ENCODE measurements at places on chromosomes 4 and X.

- DNase-seq, result no peak
Observed at GRCh38 chr4:39855909-39856512, 121.7 kb downstream of the PDS5A start.

DNA sequence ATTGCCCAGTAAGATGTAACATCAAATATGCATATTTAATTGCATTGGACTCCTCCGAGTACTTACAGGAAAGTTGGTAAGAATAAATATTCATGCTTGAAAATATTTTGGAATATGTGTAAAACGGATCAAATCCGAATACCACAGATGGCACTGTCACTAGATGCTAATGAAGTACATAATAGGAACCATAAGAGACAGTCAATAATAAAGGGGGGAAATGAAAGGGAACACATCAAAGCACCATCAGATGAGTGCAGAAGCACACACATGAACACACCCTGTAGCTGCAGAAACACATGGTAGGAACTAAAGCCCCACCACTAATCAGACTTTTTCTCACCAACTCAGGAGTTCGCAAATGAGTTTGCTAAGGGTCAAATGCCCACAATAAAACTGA is 52.2 kb upstream of the PAGE5 start:
- no peak for DNase-seq

DNA sequence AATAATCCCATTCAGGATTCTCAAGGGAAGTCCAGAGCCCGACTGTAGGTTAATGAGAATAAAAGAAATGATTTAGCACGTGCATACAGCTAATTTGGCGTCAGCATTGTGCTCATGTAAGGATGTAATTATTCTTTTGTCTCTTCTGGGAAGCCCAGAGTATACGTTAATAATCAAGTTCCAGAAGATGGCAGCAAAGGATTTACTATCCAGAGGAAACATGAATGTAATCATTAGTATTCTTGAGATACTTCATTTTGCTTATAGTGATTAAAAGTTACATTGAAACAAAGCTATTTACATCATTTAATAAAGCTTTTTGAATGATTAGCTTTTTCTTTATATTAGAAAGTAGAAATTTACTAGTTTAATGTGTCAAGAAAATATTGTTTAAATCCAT is 27.1 kb upstream of the MAP9 start:
- no peak for DNase-seq

DNA sequence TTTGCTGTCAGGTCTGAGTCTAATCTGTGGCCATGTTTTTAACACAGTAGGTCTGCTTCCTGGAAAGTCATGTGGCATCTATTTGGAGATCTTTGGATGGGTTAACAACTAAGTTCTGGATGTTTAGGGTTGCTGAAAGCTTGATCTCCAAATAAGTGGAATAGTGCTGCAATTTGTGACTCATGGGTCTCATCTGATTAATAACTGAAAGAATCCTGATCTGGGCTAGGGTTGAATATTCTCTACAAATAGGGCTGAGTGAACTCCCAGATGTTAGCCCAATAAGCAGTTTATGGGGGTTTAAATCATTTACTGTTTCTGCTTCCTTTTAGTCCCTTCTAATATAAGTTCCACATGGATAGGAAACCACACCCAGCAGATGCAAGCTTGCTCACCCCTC is 23.1 kb downstream of the CT47C1 start:
- no peak for DNase-seq

DNA sequence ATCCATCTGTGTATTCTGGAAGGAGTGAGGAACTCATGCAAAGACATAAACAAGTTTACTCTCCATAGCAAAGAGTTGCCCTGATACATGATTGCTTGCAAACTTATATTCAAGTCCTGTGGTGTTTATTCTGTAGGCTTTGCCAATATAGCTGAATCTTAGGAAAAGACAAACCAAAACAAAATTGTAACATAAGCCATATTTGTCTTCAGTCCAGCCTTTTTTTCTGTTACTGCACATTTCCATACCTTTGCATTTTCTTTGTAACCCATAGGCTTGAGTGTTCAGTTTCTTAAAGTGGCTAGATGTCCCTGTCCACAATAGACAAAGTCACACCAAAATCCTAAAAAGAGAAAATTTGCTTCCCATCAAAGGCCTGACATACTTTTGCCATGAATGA is 120.4 kb downstream of the PPARGC1A start:
- DNase-seq, result no peak

GRCh38 chr4:138204507-138204906 is 37.6 kb downstream of the SLC7A11 start:
- DNase-seq, result no peak

DNA sequence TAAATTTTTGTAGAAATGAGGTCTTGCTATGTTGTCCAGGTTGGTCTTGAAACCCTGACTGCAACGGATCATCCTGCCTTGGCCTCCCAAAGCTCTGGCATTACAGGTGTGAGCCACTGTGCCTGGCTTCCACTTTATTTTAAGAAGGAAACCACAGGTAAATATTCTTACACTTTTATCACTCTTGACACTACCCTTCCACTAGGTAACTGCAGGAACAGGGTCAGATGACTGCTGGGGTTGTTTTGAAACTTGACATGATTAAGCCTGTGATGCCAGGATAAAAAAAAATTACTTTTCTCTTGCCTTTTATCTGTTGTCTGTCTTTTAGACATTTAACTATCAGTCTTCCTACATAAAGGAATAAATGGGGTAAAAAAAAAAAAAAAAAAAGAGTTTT is 43.5 kb downstream of the COQ2 start:
- no peak for DNase-seq

DNA sequence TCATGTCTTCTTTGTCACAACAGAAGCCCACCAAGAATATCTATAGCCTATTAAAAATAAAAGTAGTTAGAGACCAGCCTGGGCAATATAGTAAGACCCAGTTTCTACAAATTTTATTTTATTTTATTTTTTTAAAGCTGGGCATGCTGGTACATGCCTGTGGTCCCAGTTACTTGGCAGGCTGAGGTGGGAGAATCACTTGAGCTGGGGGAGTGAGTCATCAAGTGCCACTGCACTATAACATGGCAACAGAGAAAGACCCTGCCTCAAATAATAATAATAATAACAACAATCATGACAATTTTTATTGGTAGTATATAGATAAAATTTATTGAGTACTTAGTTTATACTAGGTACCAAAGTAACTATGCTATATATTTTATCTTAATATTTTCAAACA is 93.0 kb upstream of the NPFFR2 start:
- no peak for DNase-seq

DNA sequence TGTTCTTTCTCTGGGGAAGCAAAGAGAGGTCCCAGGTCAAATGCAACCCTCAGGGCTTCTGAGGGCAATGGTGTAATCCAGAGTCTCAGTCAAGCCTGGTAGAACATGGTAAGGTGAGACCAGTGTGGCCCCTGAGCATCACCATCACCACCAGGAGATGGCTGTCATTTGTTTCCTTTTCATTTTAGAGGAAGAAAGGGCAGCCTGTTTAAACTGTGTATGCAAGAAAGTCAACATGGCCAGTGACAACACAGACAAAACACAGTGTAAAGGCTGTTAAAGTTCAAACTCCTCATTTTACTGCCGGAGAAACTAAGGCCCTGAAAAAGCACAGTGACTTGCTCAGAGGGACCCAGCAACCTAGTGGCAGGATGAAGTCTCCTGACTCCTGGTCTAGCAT is 2.0 kb upstream of the EDA start:
- no peak for DNase-seq

DNA sequence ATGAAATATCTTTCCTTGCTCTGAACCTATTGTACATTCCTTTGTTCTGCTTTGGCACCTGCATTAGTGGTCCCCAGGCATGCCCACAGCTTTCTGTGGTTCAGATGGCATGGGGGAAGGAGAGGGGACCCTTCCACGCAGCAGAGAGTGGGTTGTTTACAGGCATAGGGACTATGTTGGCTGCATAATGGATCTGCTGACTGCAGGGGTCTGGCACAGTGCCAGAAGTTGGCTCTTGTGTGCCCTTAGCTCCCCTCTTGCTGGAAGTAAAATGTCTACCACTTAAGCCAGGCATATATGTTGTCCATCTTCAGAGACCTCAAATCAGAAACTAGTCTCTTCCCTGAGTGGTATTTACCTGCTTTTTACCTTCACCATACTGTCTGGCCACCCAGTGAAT is 651.9 kb upstream of the PCDH7 start:
- DNase-seq, result peak; percentile 82

- DNase-seq, result no peak
Observed at GRCh38 chrX:74349387-74349786, 45.4 kb downstream of the ZCCHC13 start.

GRCh38 chr4:5839751-5840674 is 52.9 kb downstream of the CRMP1 start:
- DNase-seq, result no peak

DNA sequence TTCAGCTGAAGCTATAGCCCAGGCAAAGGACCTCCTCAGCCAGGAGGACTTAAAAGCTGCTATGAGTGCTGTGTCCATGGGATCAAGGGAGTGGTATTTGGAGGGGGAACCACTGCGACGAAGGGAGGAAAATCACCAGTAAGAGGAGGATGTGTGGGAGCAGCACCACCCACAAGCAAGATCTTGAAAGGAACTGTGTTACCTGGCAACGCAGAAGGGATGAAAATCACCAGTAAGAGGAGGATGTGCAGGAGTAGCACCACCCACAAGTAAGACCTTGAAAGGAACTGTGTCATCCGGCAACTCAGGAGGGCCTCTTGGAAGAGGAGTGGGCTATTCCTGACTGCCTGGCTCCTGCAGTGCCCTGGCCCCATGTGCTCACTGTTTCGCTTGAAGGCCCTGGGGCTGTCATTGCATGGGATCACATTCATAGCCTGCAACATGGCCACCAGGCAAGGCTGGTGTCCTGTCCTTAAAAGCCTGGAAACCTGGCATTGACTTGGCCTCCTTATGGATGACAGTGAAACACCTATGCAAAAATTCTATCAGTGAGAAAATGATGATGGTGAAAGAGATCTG is 48.3 kb downstream of the TRMT44 start:
- no peak for DNase-seq

DNA sequence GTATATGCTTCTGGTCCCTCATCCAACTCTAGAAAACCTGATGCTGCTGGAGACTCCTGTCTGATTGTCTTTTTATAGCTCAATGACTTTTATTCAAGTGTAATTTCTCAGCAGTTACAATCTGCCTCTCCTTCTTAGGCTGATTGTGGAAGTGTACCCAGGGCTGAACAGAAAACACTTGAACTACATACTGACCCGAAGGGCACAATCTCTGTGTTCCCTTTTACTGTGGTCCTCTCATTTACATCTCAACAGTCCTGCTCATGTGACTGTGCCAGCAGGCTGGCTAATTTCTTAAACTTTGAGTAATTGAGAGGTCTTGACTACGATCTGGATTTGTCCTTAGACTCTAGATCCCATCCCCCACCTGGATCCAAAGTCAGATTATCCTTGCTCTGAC is 863.4 kb downstream of the PDHA2 start:
- no peak for DNase-seq

GRCh38 chr4:70877556-70877955 is 24.6 kb upstream of the MOB1B start:
- no peak for DNase-seq

GRCh38 chr4:101211146-101211553 is 136.2 kb downstream of the PPP3CA start:
- DNase-seq, result no peak

DNA sequence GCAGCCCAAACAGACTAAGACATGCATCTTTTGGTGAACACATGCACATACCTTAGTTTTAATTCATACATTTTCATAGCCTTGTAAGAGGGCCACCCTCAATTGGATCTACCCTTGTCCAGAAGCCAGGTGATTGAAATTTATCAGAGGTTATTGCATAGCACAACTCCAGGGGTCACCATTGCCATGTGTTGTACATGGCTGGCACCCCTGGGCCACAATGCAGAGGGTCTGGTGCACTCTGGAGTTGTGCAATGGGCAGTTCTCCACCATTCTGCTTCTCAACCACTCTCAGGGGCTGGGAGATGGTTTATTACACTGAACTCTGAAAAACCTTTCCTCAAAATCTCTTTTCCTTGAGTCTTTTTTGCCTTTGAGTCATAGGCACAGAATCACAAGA is 184.4 kb upstream of the CXorf66 start:
- no peak for DNase-seq

- no peak for DNase-seq
Observed at GRCh38 chrX:103754401-103754800, 22.2 kb upstream of the PLP1 start.

- DNase-seq, result no peak
Observed at GRCh38 chr4:78661086-78661690, 109.6 kb downstream of the ANXA3 start.

- no peak for DNase-seq
Observed at GRCh38 chrX:130091980-130092522, 18.2 kb downstream of the ELF4 start.

GRCh38 chrX:153410888-153411254 is 401 bp upstream of the ZFP92 start:
- DNase-seq, result no peak

DNA sequence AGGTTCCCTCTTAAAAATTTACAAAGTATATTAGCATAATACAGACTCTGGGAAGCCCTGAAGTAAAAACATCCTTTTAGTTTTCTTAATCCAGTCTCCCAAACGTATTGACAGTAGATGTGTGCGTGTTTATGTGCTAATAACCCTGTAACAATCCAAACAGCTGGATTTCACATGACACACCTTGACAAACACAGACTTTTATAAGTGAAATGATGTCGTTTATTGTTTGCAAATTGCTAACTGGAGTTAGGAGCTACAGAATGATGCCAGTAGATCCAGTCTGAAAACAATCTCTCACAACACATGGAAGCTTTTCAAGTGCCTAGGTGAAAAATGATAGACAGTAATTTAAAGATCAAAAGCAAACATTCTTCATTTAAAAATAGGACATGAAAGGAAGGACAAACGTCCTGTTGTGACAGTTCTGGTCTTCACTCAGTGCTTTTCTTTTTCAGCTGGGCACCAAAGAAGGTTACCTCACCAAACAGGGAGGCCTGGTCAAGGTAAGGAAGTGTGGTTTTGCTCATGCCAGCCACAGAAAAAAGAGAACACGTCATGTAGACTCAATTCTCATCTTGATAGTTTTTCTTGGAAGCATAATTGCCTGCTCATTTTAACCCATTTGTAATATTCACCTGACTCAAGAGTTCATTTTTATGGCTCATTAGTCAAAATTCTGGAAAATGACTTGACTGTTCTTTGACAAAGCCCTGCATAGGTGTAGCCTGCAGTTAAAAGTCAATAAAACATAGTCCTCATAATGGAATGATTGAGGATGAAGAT is 32.9 kb downstream of the LAMTOR3 start:
- no peak for DNase-seq

- no peak for DNase-seq
Observed at GRCh38 chr4:110216129-110216528, 17.7 kb upstream of the ELOVL6 start.

DNA sequence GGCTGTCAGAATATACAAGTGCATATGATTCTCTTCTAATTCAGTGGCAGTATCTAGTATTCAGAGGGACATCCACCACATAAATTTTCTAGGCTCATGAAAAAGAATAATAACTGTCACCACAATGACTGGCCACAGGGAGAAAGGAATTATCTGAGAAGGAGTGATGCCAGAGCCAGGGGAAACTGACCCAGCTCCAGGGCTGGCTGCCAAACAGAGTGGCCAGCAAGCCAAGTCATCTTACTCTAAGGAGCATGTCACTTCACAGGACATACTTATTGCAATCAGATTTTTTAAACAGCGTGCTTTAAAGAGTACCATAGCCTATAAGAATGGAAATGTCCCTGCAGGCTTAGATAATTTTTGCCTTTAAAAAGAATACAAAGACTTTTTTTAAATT is 5.8 kb upstream of the SEPTIN11 start:
- no peak for DNase-seq
